ENCODE measurements at places on chromosomes 2 and 18. TPM values are rescaled to one million over a fixed set of nuclear protein-coding genes. Genes with fewer than 3 reads are reported as not detected.
A peak's percentile ranks its signal among the peaks of the same experiment; 100 is the strongest.

GRCh38 chr2:240920783-240921231 lies 14.7 kb downstream of the CROCC2 start:
- no peak for DNase-seq

DNA sequence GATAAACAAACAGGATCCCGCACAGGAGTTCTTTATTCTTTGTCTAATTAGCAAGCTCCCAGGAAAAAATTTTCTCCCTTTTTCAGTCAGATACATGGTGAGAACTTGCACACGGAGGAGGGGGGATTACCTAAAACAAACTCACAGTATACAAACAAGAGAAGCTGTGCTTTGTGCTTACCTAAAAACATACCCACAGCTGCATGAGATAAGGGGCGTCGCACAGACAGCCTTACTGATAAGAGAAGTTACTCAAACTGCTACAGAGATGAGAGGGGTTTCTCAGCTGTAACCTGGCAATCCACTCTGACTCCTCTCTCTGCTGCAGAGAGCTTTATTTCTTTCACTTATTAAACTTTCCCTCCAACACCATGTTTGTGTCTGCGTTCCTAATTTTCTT lies 32.9 kb upstream of the ST3GAL5 start:
- DNase-seq, result no peak

- peak; percentile 0 for DNase-seq
Observed at GRCh38 chr18:42174909-42175308, 219.9 kb downstream of the PIK3C3 start.

GRCh38 chr18:45312555-45313126 lies 302.6 kb upstream of the SLC14A2 start:
- no peak for DNase-seq

DNA sequence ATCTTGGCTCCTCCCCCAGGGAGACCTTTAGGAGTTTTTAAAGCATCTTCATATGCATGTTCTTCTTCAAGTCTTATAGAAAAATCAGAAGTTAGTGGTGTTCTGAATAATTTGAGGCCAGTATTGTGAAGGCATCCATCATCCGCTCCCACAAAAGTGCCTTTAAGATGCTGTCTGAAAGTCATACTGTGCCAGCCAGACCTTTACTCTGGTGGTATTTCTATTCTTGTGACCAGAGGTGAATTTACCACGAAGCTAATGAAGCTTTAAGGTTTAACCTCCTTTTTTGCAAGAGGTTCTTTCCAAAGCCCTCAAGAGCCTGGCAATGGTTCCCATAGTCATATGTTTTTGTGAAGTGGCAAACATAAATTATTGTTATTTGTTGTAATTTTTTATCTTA lies 54.3 kb downstream of the SLC40A1 start:
- no peak for DNase-seq

DNA sequence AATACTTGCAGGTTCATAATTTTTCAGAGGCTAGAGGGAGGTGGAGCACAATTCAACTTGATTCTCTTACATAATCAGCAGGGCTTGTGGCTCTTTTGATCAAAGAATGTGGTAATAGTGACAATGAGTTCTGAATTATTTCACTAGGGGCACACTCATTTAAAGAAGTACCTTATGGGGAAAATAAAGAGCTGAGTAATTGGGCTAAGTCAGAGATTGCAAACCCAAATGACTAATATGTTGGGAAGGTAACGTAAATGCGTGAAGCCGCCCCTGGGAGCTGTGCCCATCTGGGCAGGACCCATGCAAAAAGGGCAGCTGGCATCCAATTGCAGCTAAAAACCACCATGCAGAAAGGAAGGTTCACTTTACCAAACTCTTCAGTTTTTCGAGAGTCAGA lies 35.3 kb downstream of the NCKAP5 start:
- DNase-seq, result no peak

DNA sequence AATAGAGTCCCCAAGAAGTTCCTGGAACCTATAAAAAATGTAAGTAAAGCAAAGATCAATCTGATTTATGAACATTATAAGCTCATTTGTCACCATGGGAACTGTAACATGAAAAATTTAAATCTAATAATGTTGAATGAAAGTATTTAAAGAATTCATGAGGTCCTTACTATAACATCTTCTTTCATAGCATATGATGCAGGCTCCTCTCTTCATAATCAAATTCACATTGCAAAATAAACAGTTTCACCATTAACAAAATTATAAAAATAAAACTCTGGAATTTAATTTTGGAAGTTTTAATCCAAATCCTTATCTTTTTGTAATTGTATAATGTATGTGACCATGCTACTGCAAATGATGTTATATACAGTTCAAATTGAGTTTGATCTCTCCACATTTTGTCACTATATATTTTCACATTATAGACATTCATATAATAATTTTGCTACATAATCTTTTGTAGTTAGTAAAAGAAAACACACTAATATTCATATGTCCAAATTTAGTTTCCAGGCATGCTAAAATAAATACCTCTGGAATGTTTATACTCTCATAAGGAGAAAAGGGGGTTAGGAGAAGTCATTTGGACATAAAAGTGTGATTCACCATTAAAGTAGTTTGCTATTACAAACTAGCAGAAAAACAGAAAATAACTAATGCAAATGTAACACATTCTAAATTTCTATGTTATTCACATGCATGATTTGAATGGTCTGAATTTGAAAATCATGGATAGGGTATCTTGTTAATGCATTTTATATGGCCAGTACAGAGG lies 954.1 kb downstream of the DSC3 start:
- DNase-seq, result no peak

GRCh38 chr18:57409650-57410049 lies 25.5 kb upstream of the ONECUT2 start:
- DNase-seq, result no peak

- DNase-seq, result no peak
Observed at GRCh38 chr2:1594373-1595171, 149.7 kb downstream of the PXDN start.

GRCh38 chr2:9646196-9647030 lies 15.6 kb upstream of the YWHAQ start:
- no peak for DNase-seq

DNA sequence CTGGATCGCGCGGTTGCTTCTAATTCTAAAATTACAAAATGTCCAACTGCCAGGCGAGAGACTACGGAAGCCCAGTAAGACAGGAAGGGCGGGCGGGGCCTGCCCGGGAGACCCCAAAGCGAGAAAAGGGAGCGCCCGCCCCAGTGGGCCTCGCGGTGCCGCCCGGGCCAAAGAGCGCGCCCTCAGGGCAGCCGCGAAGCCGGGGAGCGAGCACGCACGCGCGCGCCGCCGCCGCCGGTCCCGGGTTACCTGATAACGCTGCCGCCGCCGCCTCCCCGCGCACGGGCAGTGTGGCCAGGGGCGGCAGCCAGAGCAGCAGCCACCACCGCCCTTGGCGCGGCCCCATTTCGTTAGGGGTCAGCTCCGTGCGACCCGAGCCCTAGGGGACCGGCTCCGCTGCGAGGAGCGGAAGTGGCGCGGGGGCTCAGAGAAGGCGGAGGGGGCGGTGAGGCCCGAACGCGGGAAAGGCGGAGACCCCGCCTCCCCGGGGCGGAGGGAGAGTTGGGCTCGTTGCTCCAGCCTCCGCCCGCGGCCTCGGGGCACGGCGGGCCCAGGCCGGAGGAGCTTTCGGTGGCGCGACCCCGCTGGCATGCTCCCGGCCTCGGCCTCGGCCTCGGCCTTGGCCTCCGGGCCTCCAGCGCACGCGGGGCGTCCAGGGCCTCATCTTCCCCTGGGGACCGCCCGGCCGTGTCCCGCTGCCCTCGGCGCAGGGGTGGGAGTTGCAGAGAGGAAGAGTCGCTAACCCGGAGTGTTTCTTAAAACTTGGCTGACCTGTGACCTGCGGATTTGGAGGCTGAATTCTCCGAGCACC lies at the start of gene NEMP2:
TSS of gene NEMP2 (minus strand) at position 413 of the 811 bp plus-strand sequence. CDS start at position 346, 67 bp downstream.
- peak; percentile 67 for DNase-seq

DNA sequence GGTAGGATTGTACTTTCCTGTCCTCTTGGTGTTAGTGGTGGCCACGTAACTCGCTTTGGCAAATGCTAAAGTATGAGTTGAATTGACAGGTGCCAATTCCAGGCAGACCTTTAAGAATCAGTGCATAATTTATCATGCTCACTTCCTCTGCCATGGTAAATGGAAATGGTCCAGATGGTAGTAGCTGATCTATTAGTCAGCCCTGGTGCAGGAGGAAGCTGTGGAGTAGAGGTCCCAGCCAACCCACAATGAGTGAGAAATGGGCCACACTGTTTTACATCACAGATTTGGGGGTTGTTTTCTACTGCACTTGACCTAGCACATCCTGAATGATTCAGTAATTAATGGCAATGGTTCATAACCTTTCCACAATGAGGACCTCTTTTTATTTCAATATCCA lies 104.4 kb downstream of the RGPD3 start:
- DNase-seq, result no peak

DNA sequence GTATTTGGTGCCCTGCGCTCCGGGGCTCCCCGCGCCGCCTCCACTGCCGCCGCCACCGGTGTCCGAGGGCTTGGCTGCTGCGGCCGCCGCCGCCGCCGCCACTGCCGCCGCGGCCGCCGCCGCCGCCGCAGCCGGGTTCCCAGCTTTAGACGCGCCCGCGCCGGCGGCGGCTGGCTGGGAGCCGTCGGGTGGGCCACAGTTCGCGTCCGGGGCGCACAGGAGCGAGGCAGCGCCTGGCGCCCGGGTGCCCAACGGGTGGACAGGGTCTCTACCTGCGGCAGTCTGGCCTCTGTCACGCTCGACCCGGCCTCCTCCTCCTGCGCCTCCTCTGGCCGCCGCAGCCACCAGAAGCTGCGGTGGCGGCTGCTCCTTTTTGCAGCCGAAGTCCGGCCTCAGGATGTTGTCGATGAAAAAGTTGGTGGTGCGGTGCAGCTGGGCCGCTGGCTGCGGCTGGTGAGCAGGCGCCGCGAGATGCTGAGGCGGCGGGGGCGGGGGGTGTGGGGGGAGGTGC lies 951 bp downstream of the EN1 start:
- DNase-seq, result no peak

GRCh38 chr2:127632592-127633489 lies 13.1 kb upstream of the GPR17 start:
- no peak for DNase-seq

DNA sequence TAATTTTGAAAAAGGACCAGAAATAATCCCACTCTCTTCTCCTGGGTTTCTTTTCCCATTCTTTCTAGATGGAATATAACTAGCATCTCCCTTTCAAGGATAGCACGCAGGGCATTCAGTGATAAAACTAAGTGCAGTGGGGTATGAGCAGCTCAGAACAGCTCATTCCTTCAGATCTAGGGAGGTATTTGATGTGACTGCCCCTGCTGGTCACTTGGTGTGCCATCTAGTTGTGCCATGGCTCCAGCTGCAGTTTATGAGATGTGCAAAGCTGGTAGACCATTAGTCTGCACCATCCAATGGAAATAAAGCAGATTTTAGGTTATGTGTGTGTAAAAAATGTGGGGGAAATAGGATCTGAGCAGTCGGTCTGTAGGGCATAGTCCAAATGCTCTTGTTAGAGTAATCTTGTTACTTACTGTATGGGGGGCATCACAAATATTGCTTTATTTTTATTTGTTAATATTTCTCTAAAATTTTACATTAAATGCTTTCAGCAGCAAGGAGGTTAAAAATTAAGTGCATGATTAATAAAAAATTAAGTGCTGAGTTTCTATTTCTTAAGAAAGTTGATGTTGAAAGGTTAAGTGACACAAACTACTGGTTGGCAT lies 38.9 kb downstream of the CTAGE1 start:
- peak; percentile 53 for DNase-seq

The XIRP2 gene
- total RNA-seq, result not detected

The MYL1 gene
- total RNA-seq, result not detected

The DNMT3A gene
- 31.6 TPM for total RNA-seq

The CRYGC gene
- total RNA-seq, result not detected

The SERPINB13 gene
- not detected for total RNA-seq

The UCN gene
- total RNA-seq, result 0.40 TPM

The BMP10 gene
- not detected for total RNA-seq

All from lung microvascular endothelial cell (primary cell).